ENCODE measurements at places on chromosomes 1 and 21. TPM values are rescaled to one million over a fixed set of nuclear protein-coding genes. Genes with fewer than 3 reads are reported as not detected.

Gene GORAB
- total RNA-seq: 25.0 TPM

Gene INSRR
- not detected for total RNA-seq

Gene PSMA5
- total RNA-seq: 30.4 TPM

Gene LAMC2
- total RNA-seq: 2.3 TPM

Gene MYOC
- total RNA-seq: 1.2 TPM

Gene SPRR2G
- total RNA-seq: not detected

Gene ADAMTS4
- 2.3 TPM for total RNA-seq

Gene EFHD2
- 48.8 TPM for total RNA-seq

Gene AUNIP
- 0.33 TPM for total RNA-seq

Gene NFASC
- 19.1 TPM for total RNA-seq

Gene TNFSF4
- total RNA-seq: 0.87 TPM

Gene ADIPOR1
- 71.6 TPM for total RNA-seq

Gene RCSD1
- total RNA-seq: 0.87 TPM

Gene PPIE
- 47.6 TPM for total RNA-seq

Gene COL16A1
- total RNA-seq: 116 TPM

Gene SELENBP1
- 120 TPM for total RNA-seq

Gene OSBPL9
- total RNA-seq: 66.7 TPM

Gene TFF3
- total RNA-seq: 0.29 TPM

Gene SLFNL1
- total RNA-seq: 0.66 TPM

Gene HEYL
- not detected for total RNA-seq

Gene PPM1J
- 1.3 TPM for total RNA-seq

Gene C4BPA
- not detected for total RNA-seq

Gene KIFAP3
- total RNA-seq: 33.7 TPM

Gene FCMR
- total RNA-seq: not detected

Gene STRIP1
- total RNA-seq: 58.4 TPM

Gene NIBAN1
- 71.1 TPM for total RNA-seq

Gene TRNP1
- total RNA-seq: 59.7 TPM

Gene ELK4
- 14.0 TPM for total RNA-seq

Gene RAB25
- total RNA-seq: not detected

Gene SELE
- 0.17 TPM for total RNA-seq

Gene CAMK2N1
- 36.7 TPM for total RNA-seq

Gene FALEC
- total RNA-seq: not detected

Gene KRTAP7-1
- total RNA-seq: not detected

Gene CZIB
- total RNA-seq: 74.3 TPM

Gene FCN3
- total RNA-seq: not detected

Gene TMPRSS3
- total RNA-seq: not detected

Gene TNFRSF8
- total RNA-seq: under 0.01 TPM

Gene KCND3
- under 0.01 TPM for total RNA-seq

Gene CLCA4
- total RNA-seq: not detected

Gene FCGR1A
- not detected for total RNA-seq

Gene OMA1
- total RNA-seq: 39.2 TPM

Gene KIF14
- total RNA-seq: 16.0 TPM

Data from smooth muscle cell of trachea (primary cell).